Activated CD4-positive, alpha-beta memory T cell treated with anti-CD3 and anti-CD28 coated beads for 36 hours (primary cell): ENCODE measurements at places on chromosomes 12 and 14.
A peak's percentile ranks its signal among the peaks of the same experiment; 100 is the strongest.

DNA sequence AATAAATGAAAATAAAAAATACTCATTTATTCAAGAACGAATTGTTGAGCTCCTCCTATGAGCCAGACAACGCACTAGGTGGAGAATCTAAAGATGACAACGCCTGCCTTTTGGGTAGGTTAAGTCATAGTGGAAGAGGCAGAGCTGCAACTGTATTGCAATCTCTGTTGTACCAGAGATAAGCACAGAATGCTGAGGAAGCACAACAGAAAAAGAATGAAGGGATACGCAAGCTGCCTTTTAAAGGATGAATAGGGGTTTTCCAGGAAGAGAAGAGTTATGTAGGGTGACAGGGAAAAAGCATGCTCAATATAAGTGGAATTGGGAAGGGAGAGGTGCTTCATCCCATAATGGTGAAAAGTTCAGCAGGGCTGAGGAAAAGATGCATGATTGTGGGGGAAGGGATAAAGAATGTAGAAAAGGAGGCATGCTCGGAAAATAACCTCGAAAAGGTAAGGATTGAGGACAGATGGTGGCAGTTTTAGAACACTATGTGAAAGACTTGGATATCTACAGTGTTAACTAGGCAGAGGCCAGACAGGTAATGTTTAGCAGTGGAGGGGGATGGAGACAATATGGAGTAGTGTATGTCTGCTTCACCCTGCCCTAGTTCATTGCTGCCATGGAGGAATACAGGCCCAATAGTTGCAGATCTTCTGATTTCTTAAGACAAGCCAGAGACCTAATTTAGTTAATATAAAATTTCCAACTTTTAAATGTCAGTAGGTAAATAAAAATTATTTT is 63.9 kb upstream of the DUSP6 start:
- DNase-seq: no peak

DNA sequence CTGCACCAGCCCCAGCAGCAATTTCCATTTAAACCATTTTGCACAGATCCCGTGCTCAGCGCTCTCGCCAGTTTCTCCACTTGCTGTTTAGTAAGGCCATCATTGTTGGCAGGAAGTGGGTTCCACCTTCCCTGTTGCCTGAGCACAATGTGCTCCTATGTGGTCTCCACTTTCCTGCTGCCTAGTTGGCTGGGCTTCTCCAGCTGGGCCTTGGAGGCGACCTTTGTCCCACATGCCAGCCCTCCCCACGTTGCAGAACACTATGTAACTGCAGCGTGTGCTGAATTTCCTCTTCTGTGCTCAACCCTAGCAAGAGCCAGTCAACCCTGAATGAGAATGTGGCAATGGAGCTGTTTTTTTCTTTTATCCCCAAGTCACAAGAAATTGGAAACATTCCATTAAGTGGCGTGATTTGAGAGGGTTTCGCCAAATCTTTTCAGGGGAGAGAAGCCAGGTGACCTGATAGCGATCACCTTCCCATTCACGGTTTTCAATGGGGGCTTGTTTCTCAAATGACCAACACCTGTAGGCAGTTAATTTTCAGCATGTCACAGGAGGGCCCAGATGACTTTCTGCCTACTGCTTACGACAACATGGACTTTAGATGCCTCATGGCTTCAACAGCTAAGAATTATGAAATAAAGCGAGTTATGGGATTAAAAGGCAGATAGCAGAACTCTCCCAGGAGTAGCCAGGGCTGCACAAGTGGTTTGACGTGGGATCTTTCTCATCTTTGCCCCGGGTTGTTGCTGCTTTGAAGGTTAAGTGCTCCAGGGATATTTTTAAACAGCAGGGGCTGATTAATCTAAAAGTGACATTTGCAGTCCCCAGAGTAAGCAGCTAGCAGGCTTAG is at the start of gene ACACB:
Gene ACACB (plus strand): TSS at position 830 of the 853 bp plus-strand sequence. CDS start 22,819 bp downstream, outside the sequence.
- DNase-seq: no peak

DNA sequence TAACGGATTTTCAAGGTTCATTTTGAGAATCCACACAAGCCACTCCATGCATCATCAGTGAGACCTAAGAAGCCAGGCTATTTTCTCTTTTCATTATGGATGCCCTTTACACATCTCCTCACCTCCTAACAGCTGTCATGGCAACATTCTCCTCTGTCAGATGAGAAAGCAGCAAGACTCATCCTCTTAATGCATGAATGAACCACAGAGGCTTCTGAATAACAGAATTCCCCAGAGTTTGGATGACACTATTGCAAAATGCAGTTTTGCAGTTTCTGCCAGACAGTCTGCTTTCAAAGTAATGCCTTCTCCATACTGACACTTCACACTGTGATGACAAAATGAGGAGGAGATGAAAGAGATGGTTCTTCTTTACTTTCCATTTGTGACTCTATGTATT is 286.7 kb upstream of the GRIP1 start:
- no peak for DNase-seq

- peak; percentile 38 for DNase-seq
Observed at GRCh38 chr12:51028126-51028812, 2.1 kb upstream of the SLC11A2 start.

DNA sequence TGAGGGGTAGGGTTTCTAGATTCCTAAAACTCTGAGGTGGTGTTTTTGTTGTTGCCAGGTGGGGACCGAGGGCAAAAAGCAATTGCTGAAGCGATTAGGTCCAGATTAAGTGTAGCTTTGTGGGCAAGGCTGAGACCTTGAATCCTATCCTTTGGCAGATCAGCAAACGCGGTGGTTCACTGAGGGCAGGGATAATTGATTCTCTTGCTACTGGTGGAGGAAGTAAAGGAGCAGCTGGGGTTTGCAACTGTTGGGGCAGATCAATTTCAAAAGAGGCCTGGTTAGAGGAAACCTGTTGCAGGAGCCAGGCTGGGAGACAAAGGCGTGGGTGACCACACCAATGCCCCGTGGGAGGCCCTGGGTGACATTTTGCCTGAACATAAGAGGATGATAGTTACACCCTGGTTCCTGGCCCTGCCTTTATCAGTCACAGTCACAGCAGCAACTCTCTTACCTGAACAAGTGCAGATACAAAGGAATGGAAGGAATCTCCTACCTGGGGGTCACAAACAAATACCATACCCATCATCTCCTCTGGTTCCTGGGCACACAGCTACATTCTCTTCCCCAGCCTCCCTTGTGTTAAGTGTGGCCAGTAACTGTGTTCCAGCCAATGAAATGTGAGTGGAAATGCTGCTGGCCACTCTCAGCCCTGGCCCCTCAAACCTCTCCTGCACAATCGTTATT is 43.3 kb upstream of the RASSF3 start:
- DNase-seq: no peak

- peak; percentile 76 for DNase-seq
Observed at GRCh38 chr12:104485651-104486362, 29.1 kb downstream of the CHST11 start.

- DNase-seq: peak; percentile 10
Observed at GRCh38 chr12:11730299-11731041, 81.0 kb downstream of the ETV6 start.
